ENCODE measurements at places on chromosomes 12 and 14. TPM values are rescaled to one million over a fixed set of nuclear protein-coding genes. Genes with fewer than 3 reads are reported as not detected.

LGMN gene
- 137 TPM for polyA plus RNA-seq

RAN gene
- 571 TPM for polyA plus RNA-seq

SOX5 gene
- 7.9 TPM for polyA plus RNA-seq

- peak; percentile 40 for DNase-seq
Measured at GRCh38 chr14:53151523-53152183, 1.5 kb downstream of the DDHD1 start.

GRCh38 chr12:122523846-122524718 is 2.7 kb downstream of the RSRC2 start:
- DNase-seq: no peak
